Fibroblast of the aortic adventitia (primary cell): ENCODE measurements at places on chromosomes 13 and 19.

- DNase-seq, result no peak
These were observed 134.3 kb downstream of the STK24 start for GRCh38 chr13:98442391-98443230.

DNA sequence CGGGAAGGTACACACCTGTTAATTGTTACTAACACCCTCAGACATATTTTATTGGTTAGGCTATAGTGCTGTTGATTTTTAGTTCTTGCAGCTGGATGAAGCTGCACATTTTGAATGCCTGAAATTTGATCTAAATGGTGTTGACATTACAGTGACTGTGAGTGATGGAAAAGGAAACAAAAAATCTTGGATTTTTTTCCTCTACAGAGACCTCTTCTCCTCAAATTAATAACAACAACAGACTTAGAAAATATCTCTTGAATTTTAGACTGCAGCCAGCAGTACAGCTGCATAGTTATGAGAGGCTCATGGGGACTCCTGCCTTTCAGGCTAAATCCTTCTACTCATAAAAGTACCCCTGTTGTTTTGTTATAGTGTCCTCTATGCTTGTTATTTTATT lies 500.5 kb upstream of the SPRY2 start:
- no peak for DNase-seq

GRCh38 chr19:28169168-28169887 lies 1043.6 kb downstream of the UQCRFS1 start:
- no peak for DNase-seq

DNA sequence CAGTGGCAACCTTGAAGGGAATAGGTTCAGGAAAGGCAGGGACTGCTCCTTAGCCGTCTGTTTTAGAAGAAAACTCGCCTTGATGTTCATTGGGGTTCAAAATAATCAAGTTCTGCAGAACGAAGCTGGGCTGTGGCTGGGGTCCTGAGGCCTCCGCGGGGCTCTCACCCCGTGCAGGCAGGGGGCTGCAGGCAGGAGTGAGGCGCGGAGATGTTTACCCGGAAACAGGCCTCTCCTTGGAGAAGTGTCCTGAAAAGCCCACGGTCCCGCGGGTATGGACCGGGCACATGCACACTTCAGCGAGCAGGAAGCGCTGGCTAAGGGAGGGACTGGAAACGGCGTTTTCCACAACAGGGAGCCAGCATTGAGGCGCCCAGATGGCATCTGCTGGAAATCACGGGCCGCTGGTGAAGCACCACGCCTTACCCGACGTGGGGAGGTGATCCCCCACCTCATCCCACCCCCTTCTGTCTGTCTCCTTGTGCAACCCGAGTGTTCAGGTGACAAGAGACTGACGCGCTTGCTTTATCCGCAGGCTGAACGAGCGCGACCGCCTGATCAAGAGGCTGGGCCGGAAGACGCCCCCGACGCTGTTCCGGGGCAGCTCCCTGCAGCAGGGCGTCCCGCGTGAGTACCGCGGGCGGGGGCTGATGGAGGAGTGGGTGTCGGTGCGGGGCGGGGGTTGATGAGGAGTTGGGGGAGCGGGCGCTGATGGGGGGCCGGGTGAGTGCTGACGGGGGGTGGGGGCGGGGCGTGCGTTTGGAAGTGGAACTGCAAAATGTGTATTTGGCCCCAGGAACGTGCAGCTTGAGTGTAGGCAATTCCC lies 39.6 kb downstream of the SHISA2 start:
- DNase-seq, result no peak

- DNase-seq, result no peak
These were observed 12.1 kb upstream of the ZNF492 start for GRCh38 chr19:22622020-22622419.

DNA sequence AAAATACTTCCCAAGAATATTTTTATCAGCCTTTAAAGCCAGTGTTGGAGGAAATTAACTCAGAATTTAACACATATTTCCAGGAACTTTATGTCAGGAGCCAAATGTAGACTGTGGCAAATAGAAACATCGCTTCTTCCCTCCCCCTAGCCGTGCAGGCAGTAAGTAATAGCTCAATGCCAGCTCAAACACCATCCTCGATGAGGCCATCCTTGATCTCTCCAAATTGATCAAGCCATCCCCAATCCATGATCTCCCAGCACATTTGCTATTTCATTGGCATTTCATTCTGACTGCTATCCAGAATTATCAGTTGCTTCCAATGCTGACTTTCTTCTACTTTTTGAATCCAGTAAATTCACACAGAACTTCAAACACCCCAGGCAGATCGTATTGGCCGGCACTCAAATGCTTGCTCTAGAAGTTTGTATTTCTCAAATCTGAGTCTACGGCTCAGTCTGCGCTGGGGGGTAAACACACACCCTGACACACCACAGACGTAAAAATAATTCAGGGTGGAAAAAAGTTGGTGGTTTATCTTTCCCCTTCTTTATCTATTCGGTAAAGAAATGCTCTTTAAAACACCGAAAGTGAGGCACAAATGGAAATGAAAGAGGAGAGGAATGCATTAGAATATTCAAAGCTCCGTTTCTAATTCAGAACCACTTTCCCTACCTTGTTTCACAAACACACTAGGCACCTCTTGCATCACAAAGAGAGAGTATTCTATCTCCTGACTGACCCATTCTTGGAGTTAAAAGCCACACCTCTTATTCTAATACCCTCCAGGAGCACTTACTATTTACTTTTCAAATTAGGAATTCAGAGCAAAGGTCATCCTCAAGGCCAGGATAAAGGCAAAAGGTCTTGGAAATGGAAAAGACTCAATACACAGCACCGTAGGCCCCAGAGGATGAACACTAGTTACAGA lies 991 bp downstream of the OBI1 start:
- peak; percentile 16 for DNase-seq

DNA sequence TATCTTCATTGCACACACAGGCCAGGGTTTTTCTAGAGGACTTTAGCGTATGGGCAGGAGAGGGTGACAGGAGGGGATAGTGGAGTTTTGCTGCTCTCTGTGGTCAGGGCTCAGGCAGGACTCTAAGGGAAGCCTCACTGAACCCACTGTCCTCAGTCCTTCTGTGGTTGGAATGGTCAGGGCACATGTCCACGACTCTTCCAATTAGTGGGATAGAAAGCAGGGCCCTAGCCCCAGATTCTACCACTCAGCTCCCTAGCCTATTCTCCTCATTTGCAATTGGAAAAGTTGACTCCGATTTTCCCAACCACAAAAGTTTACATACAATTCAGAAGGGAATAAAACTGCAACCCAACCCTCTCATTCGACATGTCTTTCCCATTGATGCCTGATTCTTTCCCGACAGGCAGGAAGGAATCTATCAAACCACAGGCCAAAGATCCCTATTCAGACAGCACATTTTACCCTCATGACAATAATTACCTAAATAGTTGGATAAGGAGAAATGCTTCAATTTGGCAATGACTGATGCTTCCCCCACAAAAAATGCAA lies 38.2 kb downstream of the TGDS start:
- no peak for DNase-seq

DNA sequence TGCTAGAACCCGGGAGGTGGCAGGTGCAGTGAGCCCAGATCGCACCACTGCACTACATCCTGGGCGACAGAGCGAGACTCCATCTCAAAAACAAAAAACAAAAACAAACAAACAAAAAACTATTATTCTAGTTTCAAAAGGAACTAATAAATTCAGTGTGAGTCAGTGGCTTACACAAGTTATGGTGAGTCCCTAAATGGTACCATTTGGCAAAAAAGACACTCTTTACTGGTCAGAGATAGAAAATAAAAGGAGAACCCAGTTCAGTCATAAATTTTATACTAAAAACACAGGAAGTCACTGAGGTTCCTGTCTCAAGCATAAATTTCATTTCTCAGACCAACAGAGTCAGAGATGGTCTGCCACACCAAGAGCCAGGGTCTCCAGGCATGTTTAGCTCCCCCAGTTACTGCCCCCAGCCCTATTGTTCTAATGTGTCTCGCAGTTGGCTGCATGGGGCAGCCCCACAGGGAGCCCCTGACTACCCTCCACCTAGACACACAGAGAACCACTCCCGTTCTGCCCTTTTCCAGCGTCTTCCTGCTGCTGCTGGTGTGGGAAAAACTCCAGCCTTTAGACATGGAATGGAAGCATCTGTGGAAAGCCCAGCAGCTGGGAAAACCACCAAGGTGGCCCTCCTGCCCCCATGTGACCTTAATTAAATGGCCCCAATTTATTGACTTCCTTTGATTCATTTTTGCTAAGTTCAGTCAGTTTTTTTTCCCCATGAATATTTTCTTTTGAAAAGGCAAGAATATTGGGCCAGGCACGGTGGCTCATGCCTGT lies 12.2 kb downstream of the THSD1 start:
- no peak for DNase-seq

DNA sequence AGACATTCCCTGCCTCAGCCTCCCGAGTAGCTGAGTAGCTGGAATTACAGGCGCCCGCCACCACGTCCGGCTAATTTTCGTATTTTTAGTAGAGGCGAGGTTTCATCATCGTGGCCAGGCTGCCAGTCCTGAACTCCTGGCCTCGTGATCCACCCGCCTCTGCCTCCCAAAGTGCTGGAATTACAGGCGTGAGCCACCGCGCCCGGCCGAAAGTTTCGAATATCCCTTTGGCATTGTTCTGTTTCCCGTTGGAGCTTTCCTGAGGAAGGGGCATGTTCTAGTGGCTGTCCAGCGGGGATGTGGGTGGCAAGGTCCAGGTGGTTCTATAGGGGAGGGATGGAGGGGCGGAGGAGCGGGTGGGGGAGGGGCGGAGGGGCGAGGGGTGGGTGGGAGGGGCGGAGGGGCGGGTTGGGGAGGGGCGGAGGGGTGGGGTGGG lies 2.1 kb upstream of the BSG start:
- no peak for DNase-seq

- no peak for DNase-seq
These were observed 575.9 kb downstream of the MYO16 start for GRCh38 chr13:109205315-109205714.

- DNase-seq, result peak; percentile 64
These were observed 175.5 kb upstream of the SERP2 start for GRCh38 chr13:44197791-44198770.

- DNase-seq, result peak; percentile 83
These were observed 15.1 kb downstream of the NDUFB7 start for GRCh38 chr19:14556662-14557188.

DNA sequence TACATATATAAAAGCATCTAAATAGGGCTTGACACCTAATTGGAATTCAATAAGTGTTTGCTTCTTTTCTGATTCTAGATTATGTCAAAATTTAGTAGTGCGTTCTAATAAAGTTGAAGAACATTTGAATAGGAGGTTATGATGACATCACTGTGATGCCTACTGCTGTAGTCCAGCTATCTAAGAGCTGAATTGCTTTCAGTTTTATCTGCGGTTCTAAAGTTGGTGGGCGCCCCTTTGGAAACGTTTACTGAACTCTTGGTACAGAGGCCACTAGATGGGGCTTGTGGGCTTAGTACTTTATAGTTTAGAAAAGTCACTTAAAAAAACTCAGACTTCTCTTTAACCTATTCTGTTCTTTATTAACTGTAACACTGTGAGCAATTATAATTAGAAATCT lies 776.9 kb downstream of the GPC5 start:
- DNase-seq, result peak; percentile 67

- DNase-seq, result peak; percentile 61
These were observed 63.4 kb upstream of the C1QTNF9B start for GRCh38 chr13:23960566-23961156.

DNA sequence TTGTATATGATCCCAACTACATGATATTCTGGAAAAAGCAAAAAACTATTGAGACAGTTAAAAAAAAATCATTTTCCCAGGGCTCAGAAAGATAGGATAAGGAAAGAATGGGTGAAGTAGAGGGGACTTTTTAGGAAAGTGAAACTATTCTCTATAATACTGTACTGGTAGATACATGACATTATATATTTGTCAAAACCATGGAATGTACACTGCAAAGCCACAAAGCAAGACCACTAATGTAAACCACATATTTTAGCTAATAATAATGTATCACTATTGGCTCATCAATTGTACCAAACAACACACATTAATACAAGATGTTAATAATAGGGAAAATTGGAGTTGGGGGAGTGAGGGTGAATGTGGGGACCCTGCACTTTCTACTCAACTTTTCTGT lies 182.6 kb downstream of the EFNB2 start:
- no peak for DNase-seq

GRCh38 chr13:111114362-111115060 lies 599 bp upstream of the ARHGEF7 start:
- DNase-seq, result peak; percentile 19

DNA sequence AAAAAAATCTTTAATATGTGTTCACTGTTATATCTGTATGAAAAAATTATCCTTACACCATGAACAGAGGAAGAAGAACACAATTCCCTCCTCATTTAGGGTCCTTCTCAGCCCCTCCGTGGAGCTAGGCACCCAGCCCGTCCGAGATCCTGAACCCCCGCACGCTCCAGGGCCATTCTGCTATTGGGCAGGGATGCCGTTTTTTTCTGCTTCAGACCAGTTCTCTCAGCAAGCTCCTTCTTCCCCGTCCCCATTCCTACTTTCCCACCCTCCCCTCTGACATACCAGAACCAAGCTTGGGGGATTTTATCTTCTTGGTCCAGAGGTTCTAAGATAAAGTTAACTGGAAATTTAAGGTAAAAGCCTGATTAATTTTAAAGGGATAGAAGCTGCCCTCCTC lies 36.2 kb downstream of the ATP12A start:
- DNase-seq, result no peak

DNA sequence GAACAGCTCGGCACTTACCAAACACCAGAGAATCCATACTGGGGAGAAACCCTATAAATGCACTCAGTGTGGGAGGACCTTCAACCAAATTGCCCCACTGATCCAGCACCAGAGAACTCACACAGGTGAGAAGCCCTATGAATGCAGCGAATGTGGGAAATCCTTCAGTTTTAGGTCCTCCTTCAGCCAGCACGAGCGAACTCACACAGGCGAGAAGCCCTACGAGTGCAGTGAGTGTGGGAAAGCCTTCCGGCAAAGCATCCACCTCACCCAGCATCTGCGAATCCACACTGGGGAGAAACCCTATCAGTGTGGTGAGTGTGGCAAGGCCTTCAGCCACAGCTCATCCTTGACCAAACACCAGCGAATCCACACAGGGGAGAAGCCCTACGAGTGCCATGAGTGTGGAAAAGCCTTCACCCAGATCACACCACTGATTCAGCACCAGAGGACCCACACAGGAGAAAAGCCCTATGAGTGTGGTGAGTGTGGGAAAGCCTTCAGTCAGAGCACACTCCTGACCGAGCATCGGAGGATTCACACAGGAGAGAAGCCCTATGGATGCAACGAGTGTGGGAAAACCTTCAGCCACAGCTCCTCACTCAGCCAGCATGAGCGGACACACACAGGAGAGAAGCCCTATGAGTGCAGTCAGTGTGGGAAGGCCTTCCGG lies 8.3 kb downstream of the ZNF135 start:
- DNase-seq, result no peak

DNA sequence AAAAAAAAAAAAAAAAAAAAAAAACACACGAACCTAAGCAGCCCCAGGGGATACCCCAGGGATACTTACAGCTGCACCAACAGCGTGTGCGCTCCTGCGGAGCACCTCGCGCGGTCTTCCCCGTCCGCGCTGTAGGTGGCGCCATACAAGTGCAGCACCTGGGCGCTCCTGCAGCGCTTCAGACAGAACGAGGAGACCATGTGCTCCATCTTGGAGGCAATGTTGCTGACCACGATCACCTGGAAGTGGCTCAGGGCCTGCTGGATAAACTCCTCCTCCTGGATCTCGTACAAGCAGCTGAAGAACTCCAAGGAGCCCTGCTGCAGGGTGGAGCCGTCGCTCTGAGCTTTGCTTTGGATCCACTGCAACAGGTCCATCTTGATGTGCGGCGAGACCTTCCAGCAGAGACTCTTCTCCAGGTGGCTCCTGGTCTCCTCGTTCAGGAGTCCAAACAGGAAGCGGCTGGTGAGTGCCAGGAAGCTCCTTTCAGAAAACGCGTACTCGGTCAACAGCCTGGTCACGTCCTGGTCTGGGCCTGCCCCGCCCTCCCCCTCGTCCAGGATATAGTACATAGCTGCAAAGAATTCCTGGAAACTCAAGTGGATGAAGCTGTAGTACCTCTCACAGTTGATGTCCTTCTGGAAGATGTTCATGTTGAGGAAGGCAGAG lies 14.5 kb downstream of the NLRP12 start:
- no peak for DNase-seq
